ENCODE measurements at places on chromosomes 7 and 10.

DNA sequence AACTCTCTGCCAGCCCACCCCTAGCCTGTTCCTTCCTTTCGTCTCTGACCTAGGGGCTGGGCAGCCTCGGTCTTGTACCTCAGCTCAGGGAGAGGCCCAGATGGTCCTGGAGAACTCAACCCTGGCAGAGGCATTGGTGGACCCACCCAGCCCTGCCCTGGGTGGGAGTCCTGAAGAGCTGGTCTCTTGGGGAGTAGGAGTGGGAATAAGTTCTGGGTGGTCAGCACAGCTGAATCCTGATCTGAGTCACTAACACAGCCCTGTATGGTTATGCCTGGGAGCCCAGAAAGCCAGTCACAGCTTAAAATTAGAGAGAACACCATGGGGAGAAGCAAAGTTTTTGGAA lies 84.0 kb downstream of the SORBS1 start:
- DNase-seq: no peak

- DNase-seq: no peak
Observed at GRCh38 chr10:123721441-123722049, 55.4 kb downstream of the GPR26 start.

DNA sequence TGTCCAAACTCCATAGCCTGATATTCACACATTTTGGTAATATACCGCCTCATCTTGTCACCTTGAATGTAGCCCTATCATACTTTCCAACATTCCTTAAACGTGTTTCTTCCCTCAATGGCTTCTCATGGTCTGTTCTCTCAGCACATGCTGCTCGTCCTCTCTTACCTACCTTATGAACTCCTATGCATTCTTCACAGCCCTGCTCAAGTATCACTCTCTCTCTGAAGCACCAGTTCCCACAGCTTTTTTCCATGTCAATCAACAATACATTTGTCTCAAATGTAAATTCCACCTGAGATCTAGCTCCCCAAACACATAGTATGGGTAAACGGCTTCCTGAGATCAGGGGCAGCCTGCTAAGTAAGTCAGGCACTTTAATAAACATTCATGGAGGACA lies 85.2 kb upstream of the ZMIZ1 start:
- no peak for DNase-seq

GRCh38 chr7:42236266-42236975 lies 588 bp downstream of the GLI3 start:
- no peak for DNase-seq

DNA sequence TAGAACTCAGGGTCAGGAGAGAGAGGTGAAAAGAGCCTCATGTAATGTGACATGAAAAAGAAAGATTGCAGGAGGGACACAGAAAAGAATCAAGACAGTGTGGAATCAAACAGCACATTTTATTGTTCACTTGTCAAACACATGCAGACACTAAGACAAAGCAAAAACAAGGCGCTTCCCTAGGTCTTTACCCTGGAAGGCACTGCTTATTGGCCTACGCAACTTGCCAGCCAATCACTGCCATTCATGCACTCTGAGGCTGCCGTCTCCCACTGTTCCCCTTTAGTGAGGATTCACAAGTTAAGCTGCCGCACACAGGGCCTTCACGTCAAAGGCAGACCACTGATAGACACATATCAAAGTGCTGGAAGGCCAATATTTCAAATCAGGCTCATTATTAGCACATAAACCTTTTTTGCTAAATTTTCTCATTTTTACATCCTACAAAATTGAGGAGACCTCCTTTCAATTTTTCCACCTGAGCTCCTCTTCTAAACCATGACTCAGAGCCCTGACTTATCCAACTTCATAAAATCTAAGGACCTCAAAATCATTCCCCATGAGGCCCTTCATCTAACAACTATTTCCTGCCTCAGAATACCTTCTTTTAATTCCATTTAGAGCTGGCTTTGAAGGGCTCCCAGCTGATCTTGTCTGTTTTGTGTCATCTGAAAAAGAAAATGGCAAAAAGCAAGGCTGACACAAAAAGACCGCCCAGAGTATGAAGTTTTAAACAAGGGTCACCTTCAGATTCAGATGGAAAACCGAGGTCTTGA lies 149.4 kb downstream of the CHCHD3 start:
- no peak for DNase-seq

GRCh38 chr10:33290321-33291052 lies 44.0 kb downstream of the NRP1 start:
- DNase-seq: no peak

DNA sequence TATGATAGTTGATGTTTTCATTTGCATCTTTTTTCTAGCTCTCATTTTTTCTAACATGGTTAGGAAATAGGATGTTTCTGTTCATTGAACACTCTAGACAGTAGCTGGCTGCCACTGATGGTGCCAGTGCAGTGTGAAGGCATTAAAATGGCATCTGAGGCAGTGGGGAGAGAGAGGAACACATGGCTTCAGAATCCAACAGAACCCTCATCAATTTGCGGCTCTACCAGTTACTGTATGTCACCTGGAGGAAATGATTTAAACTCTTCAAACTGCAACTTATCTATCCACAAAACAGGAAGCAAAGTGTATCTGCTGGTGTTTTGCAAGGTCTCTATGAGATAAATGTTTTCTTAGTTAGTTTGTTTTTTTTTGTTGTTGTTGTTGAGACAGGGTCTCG lies 305.2 kb upstream of the PRKCQ start:
- DNase-seq: no peak

GRCh38 chr7:69502358-69502757 lies 95.9 kb upstream of the AUTS2 start:
- DNase-seq: no peak

DNA sequence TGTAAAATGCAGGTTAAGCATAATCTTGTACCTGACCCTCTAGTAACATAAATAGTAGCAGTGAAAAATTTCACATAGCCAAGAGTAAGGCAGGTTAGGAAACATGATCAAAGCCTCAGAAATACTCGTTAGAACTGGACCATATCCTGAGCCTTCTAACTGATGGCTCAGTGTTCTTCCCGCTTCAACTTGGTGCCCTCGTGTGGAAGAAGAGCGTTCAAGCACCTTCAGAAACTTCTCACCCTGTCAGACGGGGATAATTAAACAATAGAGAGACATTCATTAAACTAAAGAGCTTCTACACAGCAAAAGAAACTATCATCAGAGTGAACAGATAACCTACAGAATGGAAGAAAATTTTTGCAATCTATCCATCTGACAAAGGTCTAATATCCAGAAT lies 124.5 kb downstream of the MYOF start:
- no peak for DNase-seq

DNA sequence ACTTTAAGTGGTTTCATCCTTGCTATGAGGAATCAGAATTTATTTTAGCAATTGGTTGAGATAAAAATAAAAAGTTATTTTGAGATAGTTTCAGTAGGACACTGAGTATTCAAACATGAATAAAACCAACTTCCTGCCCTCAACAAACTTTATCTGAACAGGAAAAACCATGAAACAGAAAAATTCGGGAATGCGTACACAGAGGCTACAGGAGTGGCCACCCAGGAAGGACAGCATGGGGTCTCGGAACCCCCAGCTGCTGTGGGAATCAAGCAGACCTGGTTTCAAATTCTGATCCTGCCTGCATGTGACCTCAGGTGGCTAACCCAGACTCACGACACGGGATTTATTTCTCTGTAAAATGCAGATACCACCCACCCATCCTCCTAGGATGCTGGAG lies 49.0 kb upstream of the GRID1 start:
- DNase-seq: no peak

- DNase-seq: no peak
Observed at GRCh38 chr10:129033340-129033739, 433.7 kb upstream of the MGMT start.

DNA sequence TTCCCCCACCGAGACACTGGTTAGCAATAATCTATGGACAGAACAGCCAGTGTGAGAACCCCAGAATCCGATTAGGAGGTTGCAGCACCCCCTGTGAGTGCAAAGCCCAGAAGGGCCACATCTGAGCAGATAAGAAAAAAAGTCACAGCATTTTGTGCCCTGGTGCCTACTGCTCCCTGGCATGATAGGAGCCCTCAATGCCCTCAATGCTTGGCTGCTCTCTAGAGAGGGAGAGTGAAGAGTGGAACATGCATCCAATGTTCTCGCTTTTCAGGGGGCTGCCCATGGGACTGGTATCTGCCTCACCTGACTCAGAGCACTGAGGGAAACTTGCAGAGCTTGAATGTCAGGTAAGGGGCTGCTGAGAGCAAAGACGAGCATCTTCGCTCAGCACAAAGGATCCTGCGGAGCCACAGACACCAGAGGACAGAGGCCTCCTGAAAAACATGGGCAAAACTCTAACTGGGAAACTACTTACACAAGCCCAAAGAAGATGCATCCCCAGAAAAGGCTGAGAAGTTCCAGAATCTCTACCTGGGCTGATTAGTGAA lies 98.0 kb upstream of the FAM20C start:
- no peak for DNase-seq

DNA sequence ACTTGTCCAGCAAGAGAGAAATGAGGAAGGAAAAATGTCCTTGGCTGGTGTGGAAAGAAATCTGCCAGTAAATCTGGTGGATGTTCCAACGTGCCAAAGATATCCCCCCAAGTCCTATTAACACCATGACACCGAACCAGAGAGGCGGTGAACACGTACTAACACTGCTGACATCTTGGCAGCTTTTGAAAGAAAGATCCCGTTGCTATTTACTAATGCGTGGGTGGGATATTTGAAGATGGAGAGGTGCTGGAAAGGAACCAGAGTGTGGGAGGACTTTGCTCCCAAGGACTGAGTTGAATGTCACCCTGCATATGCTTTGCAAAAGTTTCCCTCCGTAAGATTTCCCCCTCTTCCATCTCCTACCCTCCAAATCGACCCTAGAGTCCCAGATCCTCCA lies 7.9 kb downstream of the CCDC3 start:
- DNase-seq: no peak

DNA sequence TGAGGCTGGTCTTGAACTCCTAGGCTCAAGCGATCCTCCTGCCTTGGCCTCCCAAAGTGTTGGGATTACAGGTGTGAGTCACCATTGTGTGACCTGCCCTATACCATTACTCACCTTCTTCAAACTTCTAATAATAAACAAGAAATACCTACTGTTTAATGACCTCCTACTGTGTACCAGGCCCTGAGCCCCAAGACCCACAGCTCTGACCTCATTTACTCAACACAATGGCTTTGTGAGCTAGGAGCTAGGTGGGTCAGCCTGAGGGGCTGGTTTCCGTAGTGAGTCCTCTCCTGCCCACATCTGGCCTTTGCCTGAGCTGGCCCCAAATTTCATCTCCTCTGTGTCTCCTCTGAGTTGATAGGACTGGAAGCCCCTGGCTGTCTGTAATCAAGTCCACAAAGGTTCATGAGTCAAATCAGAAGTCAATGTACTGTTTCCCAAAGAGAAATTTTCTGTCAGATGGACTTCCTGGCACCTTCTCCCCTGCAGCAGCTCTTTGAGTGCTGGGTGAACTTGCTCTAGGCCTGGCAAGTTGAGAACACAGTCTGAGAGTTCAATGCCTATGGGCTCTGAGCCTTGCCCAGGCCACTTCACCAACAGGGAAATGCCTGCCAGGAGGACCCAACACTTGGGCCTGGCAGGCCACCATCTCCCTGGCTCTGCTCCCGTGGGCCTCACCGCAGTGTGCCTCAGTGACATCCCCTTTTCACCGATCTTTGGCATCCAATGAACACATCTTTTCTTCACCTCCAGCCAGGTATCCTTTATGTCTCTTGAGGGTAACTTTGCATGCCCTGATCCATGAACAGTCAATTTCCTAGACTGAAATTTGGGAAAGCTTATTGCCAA lies 24.0 kb downstream of the NEURL1 start:
- DNase-seq: no peak

DNA sequence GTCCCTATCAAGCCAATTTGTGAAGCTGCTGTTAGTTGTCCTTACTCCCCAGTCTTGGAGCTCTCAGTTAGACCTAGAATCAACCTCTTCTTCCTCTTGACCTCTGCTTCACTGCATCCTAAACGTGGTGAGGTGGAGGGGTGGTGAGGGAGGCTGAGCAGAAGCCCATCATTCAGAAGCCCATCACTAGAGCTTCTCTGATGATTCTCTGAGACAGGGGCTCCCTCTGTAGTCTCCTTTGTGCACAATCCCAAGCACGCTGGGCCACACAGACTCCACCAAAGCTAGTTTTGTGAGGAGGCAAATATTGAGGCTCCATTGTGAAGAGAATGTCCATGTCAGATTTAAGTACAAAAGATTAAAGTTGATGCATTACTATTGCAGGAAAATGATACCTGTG lies 163.8 kb upstream of the PRSS1 start:
- DNase-seq: no peak

GRCh38 chr7:26993816-26994810 lies 101.7 kb downstream of the HOXA1 start:
- no peak for DNase-seq

GRCh38 chr7:47347346-47347745 lies 234.6 kb downstream of the TNS3 start:
- DNase-seq: no peak

GRCh38 chr10:59820471-59820870 lies 67.2 kb upstream of the MRLN start:
- no peak for DNase-seq

DNA sequence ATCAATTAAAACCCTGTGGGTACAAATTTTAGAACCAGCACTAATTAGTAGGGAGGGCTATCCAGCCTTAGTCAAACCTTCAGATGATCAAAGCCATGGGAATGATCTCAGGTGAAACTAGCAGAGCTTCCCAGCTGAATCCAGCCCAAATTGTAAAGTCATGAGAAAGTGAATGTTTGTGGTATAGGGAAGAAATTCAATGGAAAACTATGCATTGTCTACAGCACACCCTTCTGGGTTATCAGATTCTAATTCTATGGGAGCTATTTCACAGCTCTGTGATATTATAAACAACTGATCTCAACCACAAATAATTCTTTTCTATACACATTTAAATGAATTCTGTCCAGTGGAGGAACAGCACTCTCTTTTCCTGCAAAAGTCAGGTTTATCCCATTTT lies 24.6 kb upstream of the BMPER start:
- no peak for DNase-seq

DNA sequence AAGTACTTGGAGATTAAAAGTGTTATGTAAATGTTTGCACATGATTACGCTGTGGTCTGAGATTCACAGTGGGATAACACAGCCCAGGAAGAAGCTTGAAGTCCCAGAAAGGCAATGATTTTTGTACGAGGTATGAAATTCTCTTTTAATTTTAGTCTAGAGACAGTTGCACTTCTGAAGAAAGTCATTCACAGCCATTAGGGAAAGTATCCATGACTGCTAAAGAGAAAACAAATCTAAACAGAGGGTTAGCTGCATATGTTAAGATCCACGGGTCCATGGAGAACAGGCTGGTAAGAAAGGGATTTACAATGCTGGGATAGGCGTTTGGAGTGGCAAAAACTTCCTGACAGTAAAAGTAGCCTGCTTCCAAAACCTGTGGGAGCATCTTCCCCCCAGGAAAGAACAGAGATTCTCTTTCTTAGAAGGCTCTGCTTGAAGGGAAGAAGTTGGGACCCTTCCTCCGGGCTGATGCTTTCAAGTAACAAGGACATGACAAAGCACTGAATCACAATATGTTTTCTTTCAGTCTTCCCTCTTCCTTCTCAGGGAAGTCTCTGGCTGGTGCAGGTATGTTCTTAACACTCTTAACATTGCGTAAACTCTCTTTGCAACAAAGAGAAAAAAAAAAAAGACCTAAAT lies 220.8 kb upstream of the CELF2 start:
- no peak for DNase-seq

All from cortex of kidney (tissue), 1 donor.